ENCODE measurements at places on chromosomes 7 and 10.

DNA sequence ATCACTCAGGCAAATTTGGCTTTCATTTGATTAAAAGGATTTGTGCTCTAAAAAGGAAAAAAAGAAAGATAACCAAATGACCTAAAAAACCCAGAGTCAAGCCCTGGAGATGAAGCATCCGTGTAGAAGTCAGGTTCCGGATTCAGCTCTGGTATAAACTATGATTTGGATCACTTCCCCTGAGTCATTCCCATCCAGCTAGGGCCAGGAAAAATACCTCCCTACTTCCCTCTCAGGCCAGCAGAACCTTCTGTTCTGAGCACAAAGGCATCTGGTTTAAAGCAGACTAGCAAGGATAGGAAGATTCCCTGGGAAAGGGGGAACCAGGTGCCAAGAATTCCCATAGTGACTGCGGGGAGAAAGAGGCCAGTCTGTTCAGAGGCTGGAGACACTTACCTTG, 25.7 kb upstream of the NDST2 start:
- DNase-seq, result no peak

GRCh38 chr7:95716357-95717122, 55.8 kb upstream of the DYNC1I1 start:
- no peak for DNase-seq

DNA sequence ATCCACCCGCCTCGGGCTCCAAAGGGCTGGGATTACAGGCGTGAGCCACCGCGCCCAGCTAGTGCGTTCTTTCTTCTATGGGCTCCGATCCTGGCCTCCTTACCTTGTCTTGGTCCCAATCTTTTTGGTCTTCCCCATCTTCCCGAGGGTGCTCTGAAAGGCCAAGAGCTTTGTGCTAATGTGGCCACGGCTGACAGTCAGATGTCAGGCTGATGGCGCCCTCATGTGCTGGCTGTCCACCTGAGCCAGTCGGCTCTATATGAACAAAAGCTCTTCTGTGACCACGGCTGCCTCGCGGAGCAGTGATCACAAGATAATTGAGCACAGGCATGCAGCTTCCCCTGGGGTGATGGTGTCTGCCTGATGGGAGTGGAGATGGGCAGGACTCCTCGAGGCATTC, 11.0 kb upstream of the AHCYL2 start:
- no peak for DNase-seq

- no peak for DNase-seq
Measured at GRCh38 chr7:8434290-8435002, 1.0 kb downstream of the NXPH1 start.

GRCh38 chr10:10302689-10303088, 715.0 kb upstream of the CELF2 start:
- DNase-seq, result no peak

- DNase-seq, result no peak
Measured at GRCh38 chr10:124249812-124250432, 156.5 kb upstream of the CHST15 start.

DNA sequence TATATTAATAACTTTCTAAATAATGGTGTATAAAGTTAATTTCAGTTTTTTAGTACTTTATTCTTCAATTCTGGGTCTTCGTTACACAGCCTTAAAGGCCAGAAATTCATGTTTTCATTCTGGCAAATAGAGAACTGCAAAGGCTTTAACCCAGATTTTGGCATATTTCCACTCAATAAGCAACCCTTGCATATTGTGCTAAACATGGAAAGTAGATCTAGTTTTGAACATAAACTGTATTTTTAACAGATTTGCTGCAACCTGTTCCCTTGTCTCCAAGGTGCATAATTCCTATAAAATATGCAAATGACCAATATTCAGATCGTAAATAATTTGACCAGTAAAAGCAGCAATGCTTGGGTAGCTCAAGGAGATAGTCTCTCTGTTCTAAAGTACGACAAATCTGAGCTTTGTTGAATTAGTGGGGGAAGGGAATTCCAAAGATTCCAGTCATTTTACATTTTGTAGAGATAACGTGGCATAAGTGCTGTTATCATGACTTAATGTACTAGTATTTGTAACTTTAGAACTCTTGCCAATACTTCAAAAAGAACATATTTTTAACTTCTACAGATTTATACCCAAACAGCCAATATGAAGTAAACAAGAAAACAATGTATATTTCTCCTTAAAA, 46.4 kb upstream of the RSBN1L start:
- DNase-seq, result no peak

DNA sequence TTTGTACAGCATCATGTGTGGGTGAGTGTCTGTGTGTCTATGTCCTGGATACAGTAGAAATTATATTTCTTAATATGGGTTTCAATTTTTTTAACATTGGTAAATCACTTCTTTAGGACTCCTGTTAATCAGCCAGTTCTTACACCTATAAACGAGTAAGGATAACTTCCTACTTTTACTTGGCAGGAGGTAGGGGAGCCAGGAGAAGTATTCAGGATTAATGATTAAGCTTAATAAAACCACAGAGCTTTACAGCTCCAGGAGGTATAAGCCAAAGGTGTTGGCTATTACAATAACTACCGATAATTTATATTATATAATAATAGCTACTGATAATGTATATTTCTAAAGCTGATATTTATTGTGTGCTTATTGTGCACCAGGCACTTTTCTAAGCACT, 1.7 kb upstream of the FAM3C start:
- no peak for DNase-seq

DNA sequence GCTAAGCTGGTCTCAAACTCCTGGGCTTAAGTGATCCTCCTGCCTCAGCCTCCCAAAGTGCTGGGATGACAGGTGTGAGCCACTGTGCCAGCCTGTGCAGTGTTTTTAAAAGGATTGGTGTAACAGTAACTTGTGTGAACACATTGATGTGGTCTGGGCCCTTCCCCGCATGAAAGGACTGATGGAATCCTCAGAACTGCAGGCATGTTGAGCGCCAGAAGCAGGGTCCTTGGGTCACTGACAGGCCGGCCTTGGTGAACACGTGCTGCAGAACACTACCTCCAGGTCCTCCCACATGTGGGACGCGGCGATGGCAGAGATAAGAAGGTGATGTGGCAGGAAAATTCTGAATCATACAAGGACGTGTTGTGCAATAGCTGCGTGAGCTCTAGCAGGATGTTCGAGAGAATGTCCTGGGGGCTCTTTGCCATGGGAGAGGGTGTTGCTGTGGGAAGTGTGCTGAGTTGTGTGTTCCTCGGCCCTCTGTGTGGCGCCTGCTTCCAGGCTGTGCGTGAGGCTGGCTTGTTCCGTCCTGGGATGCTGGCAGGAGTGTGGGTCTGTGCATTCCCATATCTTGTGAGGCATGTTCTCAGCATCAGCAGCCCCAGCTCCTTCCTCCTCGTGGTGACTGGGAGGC, 68.2 kb downstream of the DNAJB6 start:
- no peak for DNase-seq

- no peak for DNase-seq
Measured at GRCh38 chr10:43846187-43846680, 197.6 kb upstream of the ZNF32 start.

- no peak for DNase-seq
Measured at GRCh38 chr10:120095875-120096274, 203.3 kb downstream of the SEC23IP start.

DNA sequence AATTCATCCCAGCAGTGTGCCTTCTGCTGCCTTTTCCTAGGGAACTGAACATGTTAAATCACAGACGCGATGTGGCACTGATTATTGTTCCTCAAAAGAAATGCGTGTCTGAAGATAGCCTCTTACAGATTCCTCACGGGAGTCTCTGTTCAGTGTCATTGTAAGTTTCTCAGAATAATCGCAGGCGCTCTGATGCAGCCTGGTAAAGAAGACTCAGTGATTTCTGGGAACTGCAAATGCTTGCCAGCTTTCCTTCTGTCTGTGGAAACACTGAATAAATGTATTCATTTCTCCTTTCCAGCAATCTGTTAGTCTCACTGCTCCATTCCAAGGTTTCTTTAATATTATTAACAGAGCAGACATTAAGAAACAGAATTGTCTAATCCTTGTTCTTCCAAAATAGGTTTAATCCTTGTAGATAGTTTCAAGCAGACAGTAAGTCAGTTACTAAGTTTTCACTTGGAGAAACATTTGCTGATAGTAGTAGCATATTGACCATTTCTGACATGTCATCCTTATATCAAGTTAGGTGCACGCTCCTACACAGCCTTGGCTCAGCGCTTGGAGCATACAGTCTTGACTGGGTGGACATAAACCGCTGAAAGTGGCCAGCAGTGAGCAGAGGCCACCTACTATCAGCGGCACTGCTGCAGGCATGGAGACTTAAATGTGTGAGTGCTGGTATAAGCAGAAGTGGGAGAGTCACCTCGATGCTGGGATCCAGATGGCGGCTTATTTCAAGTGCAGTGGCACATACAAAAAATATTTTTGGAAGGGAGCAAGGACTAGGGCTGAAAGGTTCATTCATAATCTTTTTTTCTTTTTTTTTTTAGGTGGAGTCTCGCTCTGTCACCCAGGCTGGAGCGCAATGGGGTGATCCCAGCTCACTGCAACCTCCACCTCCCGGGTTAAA, 27.7 kb downstream of the MMRN2 start:
- no peak for DNase-seq

- DNase-seq, result no peak
Measured at GRCh38 chr7:151254316-151254715, 5.8 kb upstream of the SMARCD3 start.

All from NCI-H774 (cell line).